ENCODE measurements at places on chromosomes 6 and 20.

DNA sequence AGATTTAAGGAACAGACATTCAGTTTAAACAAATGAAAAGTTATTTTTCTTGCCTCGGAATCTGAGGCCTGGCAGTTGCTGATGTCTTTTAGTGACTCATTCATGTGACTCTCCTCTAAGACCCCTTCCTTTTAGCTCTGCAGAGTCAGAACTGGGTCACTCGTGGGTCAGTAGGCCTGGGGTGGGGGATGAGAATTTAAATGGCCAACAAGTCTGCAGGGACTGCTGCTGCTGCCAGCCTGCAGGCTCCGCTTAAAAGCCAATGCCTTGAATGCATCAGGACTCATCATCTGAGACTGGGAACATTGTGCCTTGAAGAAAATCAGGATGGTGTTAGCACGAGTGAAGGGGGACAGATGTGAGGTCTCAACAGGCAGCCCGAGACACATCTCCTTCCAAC lies 404.3 kb downstream of the CDH26 start:
- no peak for DNase-seq

DNA sequence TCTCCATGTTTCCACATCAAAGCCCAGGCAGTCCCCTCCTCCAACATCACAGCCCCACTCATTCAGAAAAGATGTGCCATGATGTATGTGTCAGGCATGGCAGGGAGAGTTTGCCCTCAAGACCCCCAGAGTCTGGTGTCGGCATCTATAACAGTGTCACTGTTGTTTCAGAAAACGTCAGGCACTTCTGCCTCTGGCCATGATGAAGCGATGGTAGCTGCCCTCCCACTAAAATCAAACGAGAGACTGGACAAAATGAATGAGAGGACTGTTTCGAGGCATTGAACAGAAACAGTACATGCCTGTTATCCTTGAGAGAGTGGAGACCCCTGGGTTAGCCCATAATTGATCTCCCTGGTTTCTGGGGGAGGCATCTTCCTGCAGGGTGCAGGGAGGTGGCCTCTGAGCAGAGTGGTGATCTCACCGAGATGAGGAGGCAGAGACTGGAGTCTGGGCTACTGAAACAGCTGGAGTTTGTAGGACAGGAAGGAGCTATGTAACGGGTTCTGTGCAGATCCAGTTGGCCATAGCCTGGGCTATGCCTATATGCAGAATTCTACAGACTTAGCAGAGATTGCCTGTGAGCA lies 144.5 kb downstream of the SYCP2 start:
- DNase-seq: no peak

- no peak for DNase-seq
These were observed 4.9 kb downstream of the SSTR4 start for GRCh38 chr20:23039885-23040508.

DNA sequence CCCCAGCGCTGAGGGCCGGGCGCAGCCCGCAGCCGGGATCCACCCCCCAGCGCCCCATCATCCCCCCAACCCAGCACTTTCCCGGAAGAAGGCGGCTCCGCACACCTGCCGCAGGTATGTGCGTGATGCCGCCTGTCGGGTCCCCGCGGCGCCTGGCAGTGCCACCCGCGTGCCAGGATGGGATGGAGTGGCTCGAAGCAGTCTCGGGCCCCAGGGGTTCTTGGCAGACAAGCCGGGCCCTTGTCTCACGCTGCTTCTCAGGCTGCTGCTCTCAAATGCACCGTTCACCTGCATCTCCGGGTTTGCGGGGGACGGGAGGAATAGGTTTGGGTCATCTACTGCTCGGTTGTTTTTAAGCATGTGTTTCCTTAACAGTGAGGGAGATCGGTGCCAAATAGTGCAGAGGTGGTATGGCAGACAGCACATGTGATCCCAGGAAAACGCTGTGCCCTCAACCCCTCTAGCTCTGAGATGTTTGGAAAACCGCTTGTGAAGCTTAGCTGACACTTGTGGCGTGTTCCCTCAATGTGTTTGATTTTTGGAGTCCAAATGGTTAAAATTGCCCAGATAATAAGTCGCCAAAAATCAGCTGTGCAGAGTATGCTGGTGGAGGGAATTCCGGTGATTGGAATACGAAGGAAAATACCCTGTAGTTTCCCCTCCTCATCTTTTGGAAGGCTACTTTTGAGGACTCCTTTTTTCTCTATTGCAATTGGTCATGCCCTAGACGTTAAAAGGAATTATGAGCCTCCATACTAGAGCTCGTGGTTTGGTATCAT lies 926 bp downstream of the MYLIP start:
- peak; percentile 24 for DNase-seq

- DNase-seq: no peak
These were observed 64.7 kb upstream of the MTHFD1L start for GRCh38 chr6:150800674-150801314.

DNA sequence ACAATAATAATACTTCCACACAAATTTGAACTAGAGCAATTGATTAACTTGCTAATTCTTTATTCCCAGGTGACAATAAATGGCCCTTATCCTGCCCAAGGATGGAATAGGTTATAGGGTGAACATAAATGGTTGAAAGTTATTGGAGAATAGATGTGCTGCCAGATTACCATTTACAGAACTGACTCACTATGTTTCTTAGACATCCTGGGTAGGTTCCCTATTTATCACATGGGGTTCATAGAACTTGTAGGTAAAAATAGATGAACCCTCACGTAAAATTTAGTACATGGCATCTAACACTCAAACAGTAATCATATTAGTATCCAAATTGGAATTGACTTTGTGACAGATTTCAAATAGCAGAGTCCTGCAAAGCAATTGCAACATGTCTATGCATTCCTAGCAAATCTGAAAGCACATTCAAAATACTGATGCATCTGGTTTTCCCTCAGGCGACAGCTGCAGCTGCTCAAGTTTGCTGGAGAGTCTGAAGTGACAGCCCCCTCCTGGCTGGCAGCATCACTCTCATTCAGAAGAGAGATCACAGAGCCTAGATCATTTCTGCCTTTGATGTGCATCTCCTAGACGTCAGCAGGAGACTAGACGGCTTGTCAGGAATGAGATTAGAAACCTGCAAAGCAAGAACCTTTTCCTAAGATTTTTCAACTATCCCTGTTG lies 80.2 kb upstream of the RNF217 start:
- DNase-seq: peak; percentile 16

- DNase-seq: no peak
These were observed 45.6 kb downstream of the LRRN4 start for GRCh38 chr20:6008254-6008653.

- no peak for DNase-seq
These were observed 89.7 kb downstream of the LY86 start for GRCh38 chr6:6678185-6678671.

DNA sequence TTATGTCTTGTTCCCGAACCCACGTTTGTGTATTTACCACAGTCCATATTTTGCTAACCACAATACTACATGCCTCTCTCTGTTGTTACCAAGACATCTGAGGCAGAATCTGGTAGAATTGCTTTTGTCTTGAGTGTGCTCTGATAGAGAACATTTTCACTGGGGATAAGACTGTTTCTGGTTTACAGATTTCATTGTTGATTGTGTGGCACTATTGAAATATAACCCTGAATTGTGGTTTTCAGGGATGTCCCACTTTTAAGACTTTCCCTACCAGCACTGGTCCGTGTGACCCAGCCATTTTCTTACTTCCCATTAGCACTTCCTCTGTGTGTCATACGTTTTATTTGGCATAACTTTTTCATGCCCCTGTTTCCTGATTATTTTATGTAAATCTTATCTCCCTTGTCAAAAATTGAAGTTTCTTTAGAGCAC lies 12.2 kb downstream of the NCOA7 start:
- DNase-seq: no peak

- DNase-seq: no peak
These were observed 83.5 kb downstream of the WASF1 start for GRCh38 chr6:110095935-110096334.

- DNase-seq: no peak
These were observed 61.6 kb downstream of the MYH7B start for GRCh38 chr20:35017099-35017835.

DNA sequence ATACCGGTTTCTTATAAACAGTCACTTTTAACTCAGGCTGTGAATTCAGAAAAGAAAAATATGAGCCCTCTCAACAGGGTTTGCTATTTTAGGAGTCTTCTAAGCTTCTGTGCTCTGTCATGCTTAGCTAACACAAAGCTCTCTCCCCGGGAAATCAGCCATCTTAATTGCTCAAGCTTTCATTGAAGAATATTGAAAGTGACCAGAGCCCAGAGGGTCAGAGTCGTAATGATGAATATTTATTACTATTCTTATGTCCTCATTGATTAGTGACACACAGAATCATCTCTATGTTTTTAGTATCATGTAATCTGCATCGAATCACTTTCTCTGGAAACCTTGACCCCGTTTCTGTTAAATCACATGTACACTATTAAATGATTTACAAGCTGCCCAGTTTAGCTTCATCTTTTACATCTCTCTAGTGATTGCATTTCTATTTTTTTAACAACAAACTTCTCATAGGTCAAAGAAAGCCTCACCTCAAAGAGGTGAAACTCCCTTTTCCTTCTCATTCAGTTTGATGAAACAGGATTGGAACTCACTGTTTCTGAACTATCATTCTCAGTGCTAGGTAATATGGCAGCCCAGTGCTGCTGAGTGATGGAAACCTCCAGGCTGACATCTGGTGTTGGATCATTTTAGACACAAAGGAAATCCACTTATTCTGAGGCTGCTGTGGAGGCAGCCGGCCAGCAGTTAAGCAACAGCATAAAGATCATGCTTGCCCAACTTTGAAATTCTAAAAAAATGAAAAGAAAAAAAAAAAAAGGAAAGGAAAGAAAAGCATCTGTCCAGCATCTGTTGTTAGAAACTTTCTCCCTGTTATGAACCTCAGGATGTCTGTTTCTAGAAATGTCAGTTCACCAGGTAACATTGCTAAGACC lies 96.3 kb downstream of the RFPL4B start:
- no peak for DNase-seq

DNA sequence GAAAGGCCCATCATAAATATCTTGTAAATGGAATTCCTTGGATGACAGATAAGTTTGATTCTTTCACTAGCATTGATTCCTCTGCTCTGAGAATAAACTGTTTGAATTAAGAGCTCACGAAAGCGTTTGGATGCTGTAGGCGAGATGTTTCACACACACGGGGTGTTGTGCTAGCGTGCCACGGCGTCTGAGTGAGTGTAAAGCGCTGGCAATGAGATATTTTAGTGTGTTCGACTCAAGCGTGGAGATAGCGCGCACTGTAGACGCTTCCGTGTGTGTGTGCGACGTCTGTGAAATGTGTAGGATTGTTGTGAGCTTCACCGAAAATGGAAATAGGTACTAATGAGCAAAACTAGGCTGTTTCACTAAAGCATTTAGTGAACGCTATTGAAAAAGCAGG lies 29.4 kb upstream of the ADRM1 start:
- DNase-seq: no peak

- no peak for DNase-seq
These were observed 19.1 kb downstream of the SYNJ2 start for GRCh38 chr6:158000530-158001307.

DNA sequence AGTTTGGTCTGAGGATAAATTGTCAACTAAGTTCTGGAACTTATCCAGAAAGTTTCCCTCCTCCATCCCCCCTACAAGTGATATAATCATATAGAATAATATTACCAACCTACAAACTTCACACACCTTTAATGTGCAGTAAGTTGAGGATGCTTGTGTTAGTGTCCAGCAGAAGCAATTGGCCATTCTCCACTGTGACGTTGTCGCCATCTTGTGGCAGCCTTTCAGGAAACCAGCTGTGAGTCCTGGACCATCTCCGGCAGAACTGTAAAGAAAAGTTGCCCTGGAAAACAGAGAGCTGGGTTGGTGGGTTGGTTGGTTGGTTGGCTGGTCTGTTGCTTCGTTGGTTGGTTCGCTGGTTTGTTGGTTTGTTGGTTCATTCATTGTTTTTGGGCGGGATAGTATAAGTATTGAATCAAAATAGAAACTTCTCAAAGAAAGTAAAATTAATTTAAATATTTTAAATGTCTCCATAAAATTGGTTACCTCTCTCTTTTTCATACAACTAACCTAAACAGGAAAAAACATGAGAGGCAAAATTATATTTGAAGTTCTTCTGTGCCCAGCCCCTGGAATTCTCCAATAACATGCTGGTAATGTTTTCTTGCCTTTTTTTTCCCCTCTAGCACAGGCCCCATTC lies 127.5 kb downstream of the PKHD1 start:
- DNase-seq: peak; percentile 1

GRCh38 chr6:110415086-110415916 lies at the start of gene DDO:
TSS of gene DDO (minus strand) at chr6:110415575. CDS start at chr6:110413462, 2,113 bp downstream.
- no peak for DNase-seq

- no peak for DNase-seq
These were observed 4.8 kb upstream of the SMIM28 start for GRCh38 chr6:138372711-138373463.

GRCh38 chr6:34056305-34057108 lies 89.4 kb downstream of the GRM4 start:
- DNase-seq: no peak

DNA sequence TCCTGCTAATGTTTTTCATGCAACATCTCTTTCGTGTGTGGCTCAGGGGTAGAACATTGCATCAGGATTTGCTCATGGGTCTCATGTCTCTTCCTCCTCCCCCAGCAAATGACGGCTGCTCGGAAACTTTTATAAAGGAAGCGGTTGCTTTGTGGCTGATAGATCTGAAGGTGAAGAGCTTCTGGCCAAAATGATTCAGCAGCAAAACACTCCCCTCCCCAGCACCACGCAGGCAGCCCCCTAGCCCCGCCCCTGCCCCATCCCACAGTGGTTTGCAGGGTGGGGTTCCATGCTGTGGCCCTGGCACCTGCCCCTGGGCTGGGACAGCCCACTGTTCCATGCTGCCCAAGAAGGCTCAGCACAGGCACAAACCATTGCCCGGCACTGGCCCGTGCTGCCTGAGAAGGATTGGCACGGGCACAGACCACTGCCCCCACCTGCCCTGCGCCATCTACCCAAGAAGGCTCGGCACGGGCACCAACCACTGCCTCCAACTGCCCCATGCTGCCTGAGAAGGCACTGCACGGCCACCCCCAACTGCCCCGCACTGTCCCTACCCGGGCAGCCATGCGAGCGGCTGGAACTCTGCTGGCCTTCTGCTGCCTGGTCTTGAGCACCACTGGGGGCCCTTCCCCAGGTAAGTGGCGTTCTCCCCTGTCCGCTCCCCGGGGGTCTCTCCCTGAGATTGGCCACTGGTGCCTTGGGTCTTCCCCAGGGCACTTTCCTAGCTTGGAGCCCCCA lies at the start of gene CST7:
Gene CST7, plus strand, starts transcription at position 331 of the 741 bp plus-strand sequence. Its CDS starts 237 bp downstream, at position 568.
- DNase-seq: no peak

GRCh38 chr6:1665214-1665613 lies 55.5 kb downstream of the FOXC1 start:
- no peak for DNase-seq

- DNase-seq: no peak
These were observed 98.9 kb downstream of the PSMG4 start for GRCh38 chr6:3357678-3358077.

- no peak for DNase-seq
These were observed 634.0 kb upstream of the PTCHD4 start for GRCh38 chr6:48744948-48745347.

- no peak for DNase-seq
These were observed 183.7 kb upstream of the JAG1 start for GRCh38 chr20:10857352-10858070.

- no peak for DNase-seq
These were observed 26.3 kb downstream of the SPDEF start for GRCh38 chr6:34529665-34530327.
